ENCODE measurements at places on chromosomes 3 and 15.

DNA sequence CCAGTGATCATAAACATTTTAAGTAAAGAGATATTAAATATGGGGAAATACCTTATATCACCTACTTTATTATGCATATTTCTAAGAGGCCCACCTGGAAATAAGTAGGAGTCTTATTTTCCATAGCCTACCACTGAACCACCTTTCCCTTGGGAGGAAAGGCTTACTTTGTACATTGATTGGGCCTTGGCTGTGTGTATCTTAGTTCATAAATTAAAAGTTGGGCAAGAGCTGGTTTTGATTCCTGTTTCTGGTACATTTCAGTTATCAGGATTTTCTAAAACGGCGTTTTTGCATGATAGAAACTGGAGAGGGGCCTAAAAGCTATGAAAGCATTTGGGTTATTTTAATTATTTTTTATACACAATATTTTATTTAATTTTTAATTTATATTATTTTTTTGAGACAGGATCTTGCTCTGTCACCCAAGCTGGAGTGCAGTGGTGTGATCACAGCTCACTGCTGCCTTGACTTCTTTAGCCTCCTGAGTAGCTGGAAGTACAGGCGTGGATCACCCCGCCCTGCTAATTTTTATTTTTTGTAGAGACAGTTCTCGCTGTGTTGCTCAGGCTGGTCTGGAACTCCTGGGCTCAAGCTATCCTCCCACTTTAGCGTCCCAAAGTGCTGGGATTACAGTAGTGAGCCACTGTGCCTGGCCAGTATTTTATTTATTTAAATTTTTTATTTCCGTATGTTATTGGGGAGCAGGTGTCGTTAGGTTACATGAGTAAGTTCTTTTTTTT, 2.6 kb downstream of the GMPS start:
- DNase-seq = no peak

GRCh38 chr15:94258246-94258645, 26.9 kb downstream of the MCTP2 start:
- no peak for DNase-seq

DNA sequence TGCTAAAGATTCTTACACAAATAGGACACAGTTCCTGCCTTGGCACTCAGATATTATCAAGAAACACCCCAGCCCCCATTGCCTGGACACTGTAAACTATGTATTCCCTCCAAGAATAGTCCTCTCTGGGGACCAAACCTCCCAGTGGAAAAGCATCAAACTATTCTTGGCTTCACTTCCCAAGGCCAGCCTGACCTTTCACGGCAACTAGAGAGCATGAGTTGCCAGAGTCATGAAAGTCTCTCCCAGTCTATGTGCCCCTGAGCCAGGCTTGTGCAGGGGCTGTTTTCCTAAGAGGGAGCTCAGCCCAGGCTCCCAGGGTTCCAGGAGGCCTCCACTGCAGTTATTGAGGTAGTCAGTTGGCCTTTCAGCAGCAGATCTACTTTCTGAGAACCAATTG, 251.9 kb upstream of the TGFBR2 start:
- DNase-seq = no peak

GRCh38 chr15:100873029-100873677, 6.5 kb upstream of the ALDH1A3 start:
- DNase-seq = peak; percentile 80

DNA sequence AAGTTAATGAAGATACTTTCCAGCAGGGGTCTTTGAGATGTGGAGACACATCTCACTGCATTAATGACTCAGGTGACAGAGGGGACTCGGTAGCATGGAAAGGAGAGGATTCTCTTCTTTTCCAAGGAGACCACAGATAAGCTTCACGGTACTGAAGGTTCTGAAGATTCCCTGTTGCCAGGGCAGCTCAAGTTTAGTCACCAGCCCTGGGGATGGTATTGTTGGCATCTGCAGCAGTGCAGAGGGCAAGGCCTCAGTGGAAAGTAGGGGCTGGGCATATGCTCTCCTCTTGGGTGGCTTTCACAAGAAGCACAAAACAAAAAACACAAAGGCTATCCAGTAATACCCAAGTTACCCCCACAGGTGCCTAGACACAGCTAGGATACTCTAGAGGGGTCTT, 38.0 kb upstream of the MRPL3 start:
- DNase-seq = peak; percentile 60

- DNase-seq = no peak
Measured at GRCh38 chr3:150588027-150588830, 14.9 kb upstream of the SELENOT start.

- peak; percentile 63 for DNase-seq
Measured at GRCh38 chr3:51982352-51982837, 940 bp upstream of the ACY1 start.

GRCh38 chr3:195870442-195870841, 37.9 kb downstream of the TNK2 start:
- DNase-seq = peak; percentile 31

- no peak for DNase-seq
Measured at GRCh38 chr3:54125300-54125699, 2.9 kb downstream of the CACNA2D3 start.

DNA sequence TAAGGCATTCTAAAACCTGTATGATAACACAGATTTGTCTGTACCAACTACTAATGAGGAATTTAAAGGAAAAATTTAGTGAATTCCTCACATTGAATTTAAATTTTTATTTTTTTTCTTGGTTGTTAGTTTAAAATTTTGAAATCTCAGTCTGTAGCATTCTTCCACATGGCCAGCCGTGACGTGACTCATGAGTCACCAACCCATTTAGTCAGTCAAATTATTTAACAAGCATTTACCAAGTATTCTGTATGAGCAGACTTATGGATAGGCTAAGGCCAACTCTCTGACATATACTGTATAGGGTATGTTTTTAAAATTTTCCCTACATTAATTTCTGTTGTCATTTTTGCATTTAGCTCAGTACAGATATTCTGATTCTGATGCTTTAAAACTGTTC, 112.9 kb downstream of the CNTN4 start:
- DNase-seq = no peak

- no peak for DNase-seq
Measured at GRCh38 chr3:107683447-107683846, 160.7 kb downstream of the BBX start.

DNA sequence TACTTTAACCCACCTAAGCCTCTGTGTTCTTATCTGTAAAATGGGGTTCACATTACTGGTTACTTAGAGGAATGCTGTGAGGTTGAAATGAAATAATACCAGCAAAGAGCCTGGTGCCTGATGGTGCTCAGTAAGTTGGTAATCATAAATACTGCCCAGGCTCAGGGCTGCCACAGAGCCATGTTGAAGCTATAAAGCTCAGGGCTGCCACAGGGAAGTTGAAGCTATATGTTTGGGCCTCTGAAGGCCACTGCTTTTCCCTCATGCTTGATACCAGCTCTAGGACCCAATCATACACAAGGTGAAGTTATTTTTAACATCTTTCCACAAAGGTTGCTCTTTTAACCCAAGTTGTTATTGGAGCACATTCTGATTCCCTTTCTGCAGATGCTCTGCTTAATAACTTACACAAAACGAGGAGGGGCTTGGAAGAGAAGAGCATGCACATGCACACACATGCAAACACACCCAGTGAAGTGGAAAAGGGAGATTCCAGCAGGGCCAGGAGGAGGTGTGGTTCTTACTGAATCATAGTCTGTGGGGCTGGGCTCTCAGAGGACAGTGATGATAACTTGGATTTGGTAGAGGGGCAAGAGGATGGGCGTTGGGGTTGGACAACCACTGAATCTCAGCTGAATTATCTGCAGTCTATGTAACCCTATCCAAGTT, 17.4 kb downstream of the PARP14 start:
- DNase-seq = peak; percentile 75

- DNase-seq = no peak
Measured at GRCh38 chr3:53043738-53044137, 2.1 kb downstream of the SFMBT1 start.

- DNase-seq = no peak
Measured at GRCh38 chr3:178257491-178257890, 278.7 kb upstream of the KCNMB2 start.

- no peak for DNase-seq
Measured at GRCh38 chr3:190655933-190656332, 142.0 kb downstream of the IL1RAP start.

DNA sequence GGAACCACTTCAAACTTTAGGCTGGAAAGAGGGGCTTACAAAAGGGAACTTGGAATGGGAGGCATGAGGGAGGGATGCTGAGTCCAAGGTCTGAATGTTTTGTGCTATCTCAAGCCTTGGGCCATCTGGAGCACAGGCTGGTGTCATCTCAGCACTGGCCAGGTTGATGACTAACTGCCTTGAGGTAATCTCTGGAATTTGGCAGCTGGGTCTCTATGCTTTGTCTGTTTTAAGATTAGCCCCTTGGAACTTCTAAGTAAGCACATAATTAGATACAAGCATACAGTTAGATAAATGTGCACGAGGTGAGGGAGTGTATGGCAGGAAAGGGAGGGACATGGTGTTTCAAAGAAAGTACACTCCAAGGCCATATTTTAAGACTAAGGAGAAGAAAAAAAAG, 252.4 kb upstream of the CCDC54 start:
- DNase-seq = no peak

DNA sequence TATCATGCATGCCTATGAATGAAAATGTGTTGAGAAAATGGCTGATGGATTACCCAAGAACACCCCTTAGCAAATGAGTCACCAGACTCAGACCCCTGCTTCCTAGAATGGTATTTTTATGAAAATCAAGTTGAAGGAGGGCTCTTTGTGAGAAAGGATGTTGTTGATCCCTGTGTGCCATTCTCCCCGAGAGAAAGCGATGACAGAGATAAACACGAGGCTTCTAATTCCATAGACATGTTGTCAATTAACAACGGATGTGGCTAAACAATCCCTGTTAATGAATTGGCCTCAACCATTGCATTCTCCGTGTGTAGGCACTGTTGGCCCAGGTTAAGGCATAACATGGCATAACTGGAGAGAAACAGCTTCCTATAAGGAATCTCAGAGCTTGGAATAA, 5.8 kb upstream of the OXTR start:
- no peak for DNase-seq

- DNase-seq = no peak
Measured at GRCh38 chr15:95758851-95759250, 571.6 kb upstream of the NR2F2 start.

DNA sequence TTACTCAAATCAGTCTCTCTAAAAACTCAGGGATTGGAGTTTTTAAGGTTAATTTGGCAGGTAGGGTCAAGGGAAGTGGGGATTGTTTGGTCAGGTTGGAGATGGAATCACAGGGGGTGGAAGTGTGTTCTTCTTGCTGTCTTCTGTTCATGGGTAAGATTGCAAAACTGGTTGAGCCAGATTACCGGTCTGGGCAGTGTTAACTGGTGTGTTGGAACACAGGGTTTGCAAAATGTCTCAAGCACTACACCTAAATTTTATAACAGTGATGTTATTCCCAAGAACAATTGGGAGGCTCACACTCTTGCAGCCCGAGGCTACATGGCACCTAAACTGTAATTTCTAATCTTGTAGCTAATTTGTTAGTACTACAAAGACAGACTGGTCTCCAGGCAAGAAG, 425.4 kb downstream of the PLOD2 start:
- no peak for DNase-seq

DNA sequence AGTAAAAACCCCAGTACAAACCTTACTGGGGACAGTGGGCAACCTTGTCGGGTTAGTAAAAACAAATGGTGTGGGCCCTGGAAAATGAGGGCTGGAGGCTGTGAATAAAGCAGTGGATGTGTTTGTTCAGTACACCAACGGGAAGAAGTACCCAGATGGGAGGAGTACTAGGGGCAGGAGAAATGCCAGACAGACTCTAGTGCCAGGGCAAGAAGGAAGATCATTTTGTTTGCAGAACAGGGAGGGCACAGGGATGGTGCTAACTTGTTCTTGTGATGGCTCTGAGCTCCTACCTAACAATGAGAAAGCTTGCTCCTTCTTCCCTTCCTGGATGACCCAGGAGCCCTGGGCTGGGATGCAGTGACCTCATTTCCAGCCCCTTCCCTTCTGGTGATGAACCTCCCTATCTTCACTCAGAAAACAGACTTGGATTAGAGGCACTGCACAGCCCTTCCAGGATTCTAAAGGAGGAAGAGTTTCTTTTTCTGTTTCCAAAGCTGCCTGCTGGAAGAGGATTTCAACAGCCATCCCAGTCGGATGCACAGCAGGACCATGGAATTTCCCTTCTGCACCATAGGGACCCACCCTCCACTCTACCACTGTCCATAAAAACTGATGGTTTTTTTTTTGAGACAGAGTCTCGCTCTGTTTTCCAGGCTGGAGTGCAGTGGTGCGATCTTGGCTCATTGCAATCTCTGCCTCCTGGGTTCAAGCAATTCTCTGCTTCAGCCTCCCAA, 6.1 kb downstream of the RASSF1 start:
- no peak for DNase-seq

DNA sequence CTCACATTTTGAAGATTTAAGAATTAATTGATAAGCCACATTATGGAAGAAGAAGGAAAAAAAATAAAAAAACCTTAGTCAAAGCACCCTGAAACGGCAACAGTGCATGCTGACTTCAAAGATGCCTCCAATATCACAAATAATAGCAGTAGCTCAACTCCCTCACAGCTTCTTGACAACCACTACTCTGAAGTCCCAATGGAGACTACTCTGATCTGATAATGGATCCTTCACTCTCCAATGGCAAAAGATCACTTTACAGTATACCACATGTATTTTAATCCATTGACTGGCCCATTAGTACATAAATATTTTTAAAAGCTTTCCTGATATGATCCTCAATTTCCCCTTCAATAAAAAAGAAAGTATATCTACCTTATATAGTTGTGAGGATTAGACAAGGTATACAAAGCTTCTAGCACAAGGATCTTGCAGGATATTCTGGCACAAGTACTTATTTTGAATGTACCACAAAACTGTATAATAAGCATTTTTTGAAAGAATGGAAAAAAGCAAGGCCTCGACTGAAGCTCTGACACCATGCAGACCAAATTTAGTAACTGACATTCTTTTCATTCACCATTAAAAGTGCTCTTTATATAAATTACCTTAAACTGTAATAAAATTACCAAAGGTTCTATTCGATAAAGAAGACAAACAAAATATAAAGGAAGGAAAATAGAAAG, 91.9 kb downstream of the PEAK1 start:
- DNase-seq = no peak

DNA sequence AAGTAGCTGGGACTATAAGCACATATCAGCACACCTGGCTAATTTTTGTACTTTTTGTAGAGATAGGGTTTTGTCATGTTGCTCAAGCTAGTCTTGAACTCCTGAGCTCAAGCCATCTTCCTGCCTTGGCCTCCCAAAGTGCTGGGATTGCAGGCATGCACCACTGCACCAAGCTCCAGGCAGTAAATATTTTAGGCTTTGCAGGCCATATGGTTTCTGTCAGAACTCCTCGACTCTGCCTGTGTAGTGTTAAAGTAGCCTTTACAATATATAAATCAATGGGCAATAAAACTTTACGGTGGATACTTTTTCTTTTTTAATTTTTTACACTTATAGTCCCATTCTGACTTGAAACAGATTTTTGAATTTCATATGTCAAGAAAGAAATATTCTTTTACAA, 41.6 kb downstream of the DAG1 start:
- DNase-seq = no peak

DNA sequence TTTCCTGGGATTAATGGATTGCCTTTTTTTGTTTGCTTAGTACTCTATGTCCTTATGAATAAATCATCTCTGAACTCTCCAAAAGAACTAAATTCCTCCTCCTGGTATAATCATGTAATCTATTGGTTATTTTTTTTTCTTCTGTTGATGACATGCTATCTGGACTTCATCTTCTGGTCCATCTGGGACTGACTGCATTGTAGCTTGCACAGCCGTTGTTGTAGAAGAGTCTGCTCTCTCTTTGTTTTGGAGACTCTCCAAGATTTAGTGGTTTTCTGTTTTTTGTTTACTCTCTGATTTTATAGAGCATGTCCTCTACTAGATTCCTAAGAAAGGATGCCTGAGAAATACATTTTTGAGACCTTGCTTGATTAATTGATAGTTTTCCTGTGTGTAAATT, 19.1 kb downstream of the IREB2 start:
- DNase-seq = peak; percentile 7
